ENCODE measurements at places on chromosomes 13 and 19.

GRCh38 chr19:5504114-5504513 lies 48.9 kb downstream of the ZNRF4 start:
- DNase-seq, result no peak

DNA sequence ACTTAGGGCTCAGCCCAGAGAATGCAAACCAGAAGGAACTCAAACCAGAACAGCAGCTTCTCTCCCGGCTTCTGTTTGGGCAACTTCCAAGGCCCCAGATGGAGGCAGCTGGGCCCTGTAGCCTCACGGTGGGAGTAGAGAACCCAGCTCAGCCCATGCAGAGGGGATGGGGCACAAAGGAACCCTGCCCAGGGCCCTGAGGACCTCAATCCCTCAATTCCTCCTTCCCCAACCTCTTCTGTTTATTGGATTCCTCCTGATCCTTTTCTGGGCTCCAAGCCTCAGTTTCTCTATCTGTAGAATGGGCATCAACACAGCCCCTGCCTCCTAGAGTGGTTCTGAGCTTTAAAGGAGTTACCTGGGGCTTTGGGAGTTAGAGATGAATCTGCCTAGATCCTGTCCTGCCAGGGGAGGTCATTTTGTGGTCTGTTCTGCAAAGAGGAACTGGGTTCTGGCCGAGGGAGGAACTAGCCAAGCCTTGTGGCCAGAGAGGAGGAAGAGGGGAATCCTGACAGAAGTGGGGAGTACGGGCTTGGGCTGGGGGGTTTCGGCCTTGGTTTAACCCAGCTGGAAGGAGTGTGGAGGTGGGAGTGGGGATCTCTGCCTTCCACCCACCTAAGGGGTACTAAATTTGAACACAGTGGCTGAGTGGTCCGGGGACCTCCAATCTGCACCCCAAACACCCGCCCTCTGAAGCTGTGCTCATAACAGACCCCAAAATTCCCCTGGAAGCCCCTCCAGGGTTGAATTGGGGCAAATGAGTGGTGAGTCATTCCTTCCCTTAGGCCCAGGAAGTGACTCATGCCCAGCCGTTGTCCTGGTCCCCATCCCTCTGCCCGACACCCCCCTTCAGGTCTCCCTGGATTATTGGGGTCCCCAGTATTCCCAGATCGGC lies 2.7 kb downstream of the ADGRE5 start:
- no peak for DNase-seq

- DNase-seq, result no peak
These were observed 71.3 kb upstream of the POSTN start for GRCh38 chr13:37669845-37670244.

GRCh38 chr13:24725379-24725778 lies 38.6 kb upstream of the RNF17 start:
- DNase-seq, result no peak

- no peak for DNase-seq
These were observed 277.1 kb downstream of the KLF12 start for GRCh38 chr13:73857106-73857505.

GRCh38 chr19:33396701-33397535 lies 23.4 kb downstream of the CEBPG start:
- DNase-seq, result no peak

DNA sequence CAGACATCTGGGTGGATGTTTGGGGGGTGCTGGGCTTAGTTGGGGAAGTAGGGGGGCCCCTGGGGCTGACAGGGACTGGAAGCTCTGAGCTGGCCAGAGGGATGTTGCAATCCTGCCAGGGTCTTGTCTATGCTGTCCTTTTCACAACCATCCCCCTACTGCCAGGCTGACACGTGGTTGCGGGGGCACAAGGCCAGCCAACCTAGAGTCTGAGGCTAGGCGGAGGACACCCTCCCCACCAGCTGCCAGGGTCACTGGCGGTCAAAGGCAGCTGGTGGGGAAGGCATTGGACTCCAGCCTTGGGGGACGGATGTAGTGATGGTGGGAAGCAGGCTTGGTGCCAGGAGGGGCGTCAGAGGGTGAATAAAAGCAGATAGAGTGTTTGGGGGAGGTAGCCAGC lies 1.6 kb upstream of the APOC1 start:
- DNase-seq, result no peak
